Epithelial cell of alveolus of lung (primary cell): ENCODE measurements at places on chromosomes 5 and 9. TPM values are rescaled to one million over a fixed set of nuclear protein-coding genes. Genes with fewer than 3 reads are reported as not detected.

Gene TEX48
- total RNA-seq, result not detected in 2 replicates

Gene NR4A3
- 0.26 and 1.3 TPM in 2 replicates for total RNA-seq

Gene EIF4EBP3
- 2.1 and 3.3 TPM in 2 replicates for total RNA-seq

Gene CBY3
- total RNA-seq, result not detected in 2 replicates

Gene TPM2
- 464 and 956 TPM in 2 replicates for total RNA-seq

Gene CREB3
- 49.4 and 88.2 TPM in 2 replicates for total RNA-seq

Gene SLC6A19
- total RNA-seq, result not detected in 2 replicates

Gene FAM120A
- 62.8 and 68.5 TPM in 2 replicates for total RNA-seq

Gene STARD4
- 34.1 and 79.5 TPM in 2 replicates for total RNA-seq

Gene NXNL2
- total RNA-seq, result 0.52 TPM in 1 of 2 replicates, not detected in the other

Gene PPP2R2B
- not detected in 2 replicates for total RNA-seq

Gene TPRN
- 7.8 and 12.2 TPM in 2 replicates for total RNA-seq

Gene FRRS1L
- 0.13 and 1.8 TPM in 2 replicates for total RNA-seq

Gene SLC36A2
- not detected in 2 replicates for total RNA-seq

Gene GPR150
- total RNA-seq, result 0.80 and 1.0 TPM in 2 replicates

Gene IL11RA
- 10.2 and 13.3 TPM in 2 replicates for total RNA-seq

Gene SWI5
- total RNA-seq, result 29.1 and 45.1 TPM in 2 replicates

Gene IRF1
- total RNA-seq, result 13.6 and 48.6 TPM in 2 replicates

Gene ANKRD20A1
- 0.13 TPM in 1 of 2 replicates, not detected in the other for total RNA-seq

Gene PCDHGA3
- total RNA-seq, result 0.65 and 0.72 TPM in 2 replicates

Gene ABO
- total RNA-seq, result not detected in 2 replicates

Gene ANKRD18A
- 0.26 TPM in 1 of 2 replicates, not detected in the other for total RNA-seq

Gene SCGB3A2
- total RNA-seq, result not detected in 2 replicates

Gene TTC1
- total RNA-seq, result 38.9 and 60.0 TPM in 2 replicates

Gene OSTF1
- 28.4 and 28.5 TPM in 2 replicates for total RNA-seq

Gene PCDHB5
- 0.39 and 1.3 TPM in 2 replicates for total RNA-seq

Gene GZMA
- total RNA-seq, result not detected in 2 replicates

Gene CATSPER3
- total RNA-seq, result not detected in 2 replicates

Gene GABRA6
- not detected in 2 replicates for total RNA-seq

Gene CEL
- total RNA-seq, result 0.52 and 1.1 TPM in 2 replicates

Gene RGMB
- 32.6 and 76.0 TPM in 2 replicates for total RNA-seq

Gene SLC6A3
- not detected in 2 replicates for total RNA-seq

Gene TLE1
- 28.3 and 41.4 TPM in 2 replicates for total RNA-seq

Gene MRPS27
- total RNA-seq, result 74.2 and 75.2 TPM in 2 replicates

Gene CNTNAP3B
- 5.3 and 9.2 TPM in 2 replicates for total RNA-seq

Gene IL4
- total RNA-seq, result not detected in 2 replicates

Gene IFNA21
- total RNA-seq, result not detected in 2 replicates
